ENCODE measurements at places on chromosomes 3 and 15.

DNA sequence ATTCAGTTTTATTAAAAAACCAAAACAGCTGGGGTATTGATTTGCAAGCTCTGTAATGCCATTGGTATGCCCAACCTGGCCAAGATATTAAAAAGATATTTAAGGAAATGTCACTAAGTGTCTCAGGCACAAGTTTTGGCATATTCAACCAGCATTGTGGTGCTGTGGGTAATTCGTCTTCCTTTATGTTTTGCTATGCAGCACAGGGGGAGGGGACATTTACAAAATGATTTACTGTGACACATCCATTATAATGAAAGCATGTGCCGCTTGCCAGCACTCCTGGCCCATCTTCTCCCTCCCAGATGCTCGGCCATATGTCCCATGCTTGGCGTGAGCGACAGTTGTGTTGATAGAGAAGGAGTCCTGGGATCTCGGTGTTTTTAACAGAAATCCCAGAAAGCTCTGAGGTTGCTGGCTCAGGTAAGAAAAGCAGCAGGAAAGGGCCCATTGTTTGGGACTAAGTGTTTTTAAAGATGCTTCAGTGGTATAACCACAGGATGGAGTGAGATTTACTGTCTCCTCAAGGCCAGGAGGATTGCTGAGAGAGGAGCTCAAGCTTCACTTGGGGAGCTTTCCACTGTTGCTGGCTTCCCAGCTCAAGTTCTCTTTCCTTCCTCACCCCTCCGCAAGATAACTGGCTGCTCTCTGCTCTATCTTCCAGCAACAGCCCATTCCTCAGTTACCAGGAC, 158.2 kb upstream of the TSC22D2 start:
- DNase-seq, result no peak

DNA sequence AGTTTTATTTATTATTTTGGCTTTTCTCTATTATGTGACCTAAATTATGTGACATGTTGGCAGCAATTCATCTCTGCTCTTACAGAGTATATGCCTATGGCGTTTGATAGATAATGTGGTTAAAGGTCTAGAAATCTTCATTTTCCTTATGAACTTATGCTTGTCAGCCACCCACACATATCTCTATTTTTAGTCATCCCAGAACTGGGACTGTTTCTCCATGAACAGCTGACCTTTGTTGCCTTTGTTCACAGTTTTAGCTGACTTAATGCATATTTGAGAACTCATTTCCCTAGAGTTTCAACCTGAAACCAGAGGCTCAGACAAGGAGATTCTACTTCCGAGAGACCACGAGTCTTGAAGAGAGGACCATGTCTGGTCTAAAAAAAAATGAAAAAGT, 176.5 kb downstream of the RAP2B start:
- no peak for DNase-seq

DNA sequence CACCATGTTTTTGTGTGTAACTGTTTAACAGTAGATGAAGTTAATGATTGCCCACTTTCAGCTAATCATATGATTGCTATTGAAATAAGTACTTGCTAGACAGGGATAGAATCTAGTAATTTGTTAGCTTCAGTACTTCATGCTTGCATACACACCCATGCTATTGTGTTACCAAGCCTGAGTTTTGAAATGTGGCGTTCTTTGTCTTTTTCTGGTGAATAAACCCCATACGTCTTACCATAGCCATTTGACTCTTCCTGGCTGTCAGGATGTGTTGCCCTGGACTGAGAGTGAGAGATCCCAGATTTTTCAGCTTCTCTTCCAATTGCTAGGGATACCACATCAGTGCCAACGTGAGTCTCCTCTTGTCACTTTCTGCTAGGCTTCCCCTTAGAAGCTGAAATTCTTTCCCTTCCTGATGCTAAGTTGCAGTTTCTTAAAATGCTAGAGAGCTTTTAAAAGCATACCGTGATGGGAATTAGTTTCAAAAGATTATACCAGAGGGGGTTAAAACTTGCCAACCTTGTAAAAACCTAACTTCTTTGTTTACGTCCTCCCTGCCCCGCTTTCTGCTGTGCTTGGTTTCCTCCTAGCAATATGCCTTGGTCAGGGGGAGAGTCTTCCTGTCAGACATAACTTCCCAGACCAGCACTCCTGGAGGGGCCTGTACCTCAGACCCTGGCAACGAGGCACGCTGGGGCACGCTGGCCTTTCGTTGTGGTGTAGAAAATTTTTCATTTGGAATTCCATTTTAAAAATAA, 62.9 kb upstream of the ULK4 start:
- DNase-seq, result no peak

- DNase-seq, result no peak
Observed at GRCh38 chr3:172258624-172259023, 189.6 kb downstream of the GHSR start.

DNA sequence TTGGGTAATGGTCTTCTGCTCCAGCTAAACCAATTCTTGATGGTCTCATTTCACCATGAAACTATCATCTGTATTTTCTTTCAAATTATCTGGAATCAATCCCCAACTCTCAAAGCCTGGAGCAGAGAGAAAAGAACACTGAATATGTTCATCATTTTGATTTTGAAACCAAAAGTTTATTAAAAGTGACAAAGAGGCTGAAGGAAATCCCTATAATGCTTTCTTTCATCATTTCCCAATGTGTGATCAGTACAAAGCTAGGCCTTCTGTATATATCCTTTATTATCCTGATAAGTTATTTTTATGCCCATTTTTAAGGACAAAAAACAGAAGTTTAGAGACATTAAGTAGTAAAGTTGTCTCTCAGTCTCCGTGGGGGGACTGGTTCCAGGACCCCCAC, 50.1 kb upstream of the MBNL1 start:
- no peak for DNase-seq

DNA sequence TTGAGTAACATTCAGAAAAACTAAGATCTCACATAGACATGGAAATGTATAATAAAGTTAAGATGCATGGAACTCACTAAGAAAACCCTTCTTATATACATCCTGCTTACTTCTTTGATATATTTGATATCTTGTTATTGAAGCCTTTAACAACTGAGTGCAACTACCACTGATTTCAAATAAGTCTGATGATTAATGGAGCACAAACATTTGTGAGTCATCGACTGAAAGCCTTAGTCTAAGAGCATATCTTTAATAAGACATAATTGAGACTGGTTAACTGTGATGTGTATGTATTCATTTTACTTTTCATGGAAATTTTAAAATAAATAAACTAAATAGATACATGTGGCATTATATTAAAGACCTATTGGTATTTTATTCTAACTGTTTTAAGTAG, 740.5 kb downstream of the EPHA3 start:
- DNase-seq, result no peak

GRCh38 chr3:197836244-197836643, 45.2 kb downstream of the LRCH3 start:
- DNase-seq, result no peak

GRCh38 chr3:158085931-158086330, 20.3 kb downstream of the SHOX2 start:
- DNase-seq, result no peak

DNA sequence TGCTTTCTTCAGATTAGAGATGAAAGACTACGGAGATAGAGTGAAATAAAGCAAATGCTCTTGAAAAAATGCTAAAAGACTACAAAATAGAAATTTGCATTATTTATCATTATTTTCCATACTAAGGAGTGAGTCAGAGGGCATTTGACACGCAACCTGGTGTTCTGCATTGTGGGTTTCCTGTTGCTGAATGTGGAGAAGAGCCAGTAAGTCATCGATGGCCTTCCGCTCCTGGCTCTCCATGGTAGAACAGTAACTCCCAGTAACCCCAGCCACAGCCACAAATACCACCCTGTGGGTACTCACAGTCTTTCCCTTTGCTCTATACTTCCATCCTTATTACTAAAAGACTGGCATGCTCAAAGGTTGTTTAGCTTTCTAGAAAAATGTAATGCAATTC, 61.5 kb downstream of the CGGBP1 start:
- DNase-seq, result peak; percentile 21

- DNase-seq, result no peak
Observed at GRCh38 chr3:128706086-128706615, 19.8 kb upstream of the RAB7A start.

DNA sequence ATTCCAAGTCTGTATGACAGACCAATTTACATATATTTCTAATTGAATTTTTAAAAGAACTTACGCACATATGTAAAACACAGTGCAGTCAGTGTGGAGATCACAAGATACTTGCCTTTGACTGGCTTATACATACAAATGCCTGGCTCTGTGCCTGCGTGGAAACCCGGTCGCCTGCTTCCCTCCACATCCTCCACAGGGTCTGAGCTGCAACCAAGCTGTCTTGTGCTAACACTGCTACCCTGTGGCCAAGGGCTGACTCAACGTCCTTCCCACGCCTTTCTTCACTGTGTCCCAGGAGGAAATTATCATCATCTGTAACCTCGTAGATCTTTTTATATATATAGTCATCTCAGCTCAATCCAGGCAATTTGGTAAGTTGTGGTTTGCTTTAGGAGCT, 117.0 kb downstream of the WNT7A start:
- no peak for DNase-seq

DNA sequence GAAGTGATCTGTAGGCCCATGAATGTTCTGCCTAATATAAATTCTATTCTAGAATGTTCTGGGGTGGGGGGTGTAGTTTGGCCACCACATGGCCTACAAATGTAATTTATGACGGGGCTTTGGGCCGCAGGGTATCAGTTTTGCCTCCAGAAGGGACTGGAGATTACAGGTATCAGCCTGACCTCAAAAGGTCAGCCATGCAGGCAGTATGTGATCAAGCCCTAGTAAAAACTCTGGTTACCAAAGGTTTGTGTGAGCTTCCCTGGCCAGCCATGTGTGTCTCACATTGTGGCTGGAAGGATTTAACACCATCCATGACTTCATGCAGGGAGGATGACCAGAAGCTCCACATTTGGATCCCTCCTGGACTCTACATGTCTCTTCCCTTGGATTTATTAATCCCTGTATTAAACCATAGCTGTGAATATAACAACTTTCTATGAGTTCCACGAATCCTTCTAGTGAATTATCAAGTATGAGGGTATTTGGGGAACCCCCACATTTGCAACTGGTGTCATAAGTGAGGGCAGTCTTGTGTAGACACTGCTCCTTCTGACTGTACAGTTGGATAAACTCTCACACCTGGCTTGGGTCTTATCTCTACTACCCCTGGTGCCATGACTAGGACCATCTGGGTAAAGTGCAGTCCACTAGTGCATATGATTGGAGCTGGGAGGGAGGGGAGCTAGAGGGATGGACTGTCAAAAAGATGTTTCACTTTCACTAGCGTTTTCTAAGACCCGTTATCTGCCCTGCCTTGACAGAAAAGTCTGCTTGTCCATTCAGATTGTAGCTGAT, 50.0 kb upstream of the RFX7 start:
- no peak for DNase-seq

DNA sequence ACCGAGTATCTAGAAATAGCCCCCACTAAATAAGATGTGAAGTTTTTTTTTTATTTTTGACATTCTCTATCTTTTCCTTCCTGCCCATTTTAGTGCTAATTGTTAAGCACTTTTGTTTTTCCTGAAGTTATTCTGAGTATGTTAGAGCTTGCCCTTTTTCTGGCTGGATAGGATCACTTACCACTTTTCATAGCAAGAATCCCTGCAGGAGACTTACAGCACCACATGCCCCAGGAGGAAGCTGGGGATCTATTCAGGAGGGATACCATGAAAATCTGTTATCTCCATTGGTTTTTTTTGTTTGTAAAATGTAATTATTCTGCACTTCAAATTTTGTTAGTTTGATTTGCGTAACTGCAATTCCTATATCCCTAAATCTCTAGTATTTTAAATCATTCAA, 968.4 kb downstream of the ZPLD1 start:
- DNase-seq, result no peak

- DNase-seq, result no peak
Observed at GRCh38 chr15:41523097-41523496, 9.5 kb upstream of the LTK start.

GRCh38 chr15:69472562-69472961, 19.9 kb downstream of the RPLP1 start:
- DNase-seq, result no peak

- DNase-seq, result peak; percentile 21
Observed at GRCh38 chr15:100627789-100628395, 25.5 kb downstream of the ASB7 start.

GRCh38 chr3:87822563-87822962, 236.2 kb downstream of the CGGBP1 start:
- no peak for DNase-seq

- no peak for DNase-seq
Observed at GRCh38 chr3:50260942-50261441, 8.0 kb upstream of the SEMA3B start.

GRCh38 chr15:47570881-47571640, 146.2 kb upstream of the SEMA6D start:
- DNase-seq, result no peak

GRCh38 chr15:83396101-83396500, 51.0 kb upstream of the SH3GL3 start:
- no peak for DNase-seq

DNA sequence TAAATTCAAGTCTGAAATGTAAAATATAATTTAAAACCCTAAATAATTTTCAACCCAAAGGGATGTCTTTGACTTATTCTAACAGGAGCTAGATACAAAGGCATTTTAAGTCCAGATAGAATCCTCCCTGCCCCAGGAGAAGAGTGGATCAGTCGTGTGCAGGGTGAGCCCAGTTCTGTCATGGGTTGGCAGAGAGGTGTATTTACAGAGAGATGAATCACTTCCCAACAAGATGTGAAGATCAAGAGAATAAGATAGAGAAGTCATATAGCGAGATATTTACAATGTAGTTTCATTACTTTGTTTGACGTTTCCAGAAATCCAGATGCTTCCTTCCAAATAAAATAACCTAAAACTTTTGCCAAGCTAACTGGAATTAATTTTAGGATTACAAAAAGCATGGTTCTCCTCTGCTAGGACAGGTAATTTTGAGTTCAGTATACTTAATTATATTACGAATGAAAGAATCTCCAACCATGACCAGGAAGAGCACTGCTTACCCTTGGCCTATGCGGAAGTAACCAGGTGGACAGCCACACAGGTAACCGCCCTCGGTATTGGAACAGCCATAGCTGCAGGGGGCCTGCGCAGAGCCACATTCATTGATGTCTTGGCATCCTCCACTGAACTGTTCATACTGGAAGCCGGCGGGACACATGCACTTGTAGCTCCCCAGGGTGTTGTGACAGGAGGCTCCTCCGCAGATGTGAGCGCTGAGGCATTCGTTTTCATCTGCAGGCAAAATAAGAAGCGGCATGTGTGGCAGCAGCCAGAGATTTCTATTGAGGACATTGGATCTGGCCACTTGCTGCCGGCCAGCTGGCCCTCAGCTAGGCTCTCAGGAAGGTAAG, 84.0 kb downstream of the DUT start:
- no peak for DNase-seq

DNA sequence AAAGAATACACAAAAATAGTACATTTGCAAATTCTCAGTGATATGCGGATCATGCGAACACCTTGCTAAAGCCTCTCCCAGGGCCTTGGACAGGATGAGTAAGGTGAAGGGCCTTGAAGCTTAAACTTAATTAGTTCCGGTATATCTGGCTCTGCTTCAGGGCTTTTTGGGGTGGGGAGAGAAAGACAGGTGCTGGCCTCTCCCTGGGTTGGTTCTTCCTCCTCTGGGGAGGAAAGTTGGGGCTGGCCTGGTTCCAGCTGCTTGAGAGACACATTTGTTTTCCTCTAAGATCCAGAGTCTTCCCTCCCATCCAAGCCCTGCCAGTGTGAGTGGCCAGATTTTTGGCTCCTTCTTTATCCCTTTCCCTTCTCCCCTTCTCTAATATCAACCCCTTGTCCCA, 64.7 kb upstream of the EPHB3 start:
- no peak for DNase-seq

GRCh38 chr3:84692261-84692660, 266.5 kb upstream of the CADM2 start:
- no peak for DNase-seq

Data from activated T-cell treated with anti-CD3 and anti-CD28 coated beads for 48 hours (primary cell).